Skin of body (tissue), 3 donors: ENCODE measurements at places on chromosomes 3 and 15. TPM values are rescaled to one million over a fixed set of nuclear protein-coding genes. Genes with fewer than 3 reads are reported as not detected.

- no peak for DNase-seq
These were observed 183.4 kb downstream of the ADAMTS17 start for GRCh38 chr15:100158356-100158755.

DNA sequence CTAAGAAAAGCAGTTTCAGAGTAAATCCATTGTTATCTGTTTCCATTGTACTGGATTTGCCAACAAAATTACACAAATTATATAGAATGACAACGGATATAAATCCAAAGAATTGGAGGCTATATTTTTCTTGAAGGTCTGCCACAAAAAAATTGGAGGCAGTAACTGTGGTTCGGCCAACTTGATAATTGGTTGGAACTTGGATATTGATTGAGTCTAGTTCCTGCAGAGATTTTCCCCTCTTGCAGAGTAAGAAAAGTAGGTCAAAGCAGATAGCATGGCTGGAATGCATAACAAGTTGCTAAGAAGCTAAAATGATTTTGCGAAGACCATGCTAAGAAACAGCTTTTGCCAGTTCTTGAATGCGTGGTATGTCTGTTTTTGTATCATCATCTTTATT lies 269.6 kb upstream of the CFAP20DC start:
- peak; percentile 70 for DNase-seq

The PDZRN3 gene
- 66.5 TPM for total RNA-seq

The CEP152 gene
- total RNA-seq, result 9.7 TPM

DNA sequence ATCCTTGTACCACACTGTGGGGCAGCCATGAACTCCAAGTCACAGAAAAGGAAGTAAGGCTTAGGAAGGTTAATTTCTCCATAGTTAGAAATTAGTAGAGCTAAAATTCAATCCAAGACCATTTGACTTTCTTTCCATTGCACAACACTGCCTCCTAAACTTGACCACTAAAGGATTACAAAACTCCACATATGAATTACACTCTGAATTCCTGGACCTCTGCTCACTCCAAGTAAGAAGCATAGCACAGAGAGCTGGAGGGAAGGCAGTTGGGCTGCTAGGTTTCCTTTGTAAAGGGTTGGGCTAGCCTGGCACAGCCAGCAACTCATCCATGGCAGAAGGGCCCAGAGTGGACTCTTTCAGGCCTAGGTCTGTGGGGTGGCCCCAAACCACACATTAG lies 134.4 kb downstream of the MYLK start:
- no peak for DNase-seq

The ABTB1 gene
- total RNA-seq, result 11.5 TPM

DNA sequence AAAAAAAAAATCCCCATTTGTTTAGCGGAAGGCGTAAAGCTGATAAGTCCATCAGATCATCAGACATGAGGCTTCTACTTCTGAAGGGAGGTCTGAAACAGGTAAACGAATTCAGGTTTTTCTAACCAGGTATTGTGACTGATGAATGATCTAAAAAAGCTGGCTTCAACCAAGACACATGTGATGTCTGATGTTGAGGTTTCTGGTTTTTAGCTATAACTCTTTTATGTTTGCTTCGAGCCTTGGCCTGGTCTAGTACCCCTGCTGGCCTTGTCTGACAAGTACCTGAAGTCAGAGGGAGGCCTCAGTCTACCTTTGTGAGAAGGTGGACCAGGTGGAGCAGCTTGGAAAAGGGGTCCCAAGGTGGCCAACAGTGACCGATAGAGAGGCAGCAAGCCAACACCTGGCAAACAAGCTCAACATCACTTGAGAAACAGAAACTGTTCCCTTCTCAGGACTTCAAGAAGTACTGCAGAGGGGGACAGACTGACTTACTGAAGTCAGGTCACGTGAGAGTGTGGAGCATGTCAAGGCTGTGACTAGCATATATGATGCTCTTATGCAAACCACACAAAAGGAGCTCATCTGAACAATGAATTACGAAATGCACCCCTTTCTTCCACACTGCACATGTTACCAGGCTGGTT lies 33.0 kb upstream of the CA12 start:
- DNase-seq, result no peak

The SCAANT1 gene
- total RNA-seq, result not detected

The RAD18 gene
- total RNA-seq, result 18.1 TPM

DNA sequence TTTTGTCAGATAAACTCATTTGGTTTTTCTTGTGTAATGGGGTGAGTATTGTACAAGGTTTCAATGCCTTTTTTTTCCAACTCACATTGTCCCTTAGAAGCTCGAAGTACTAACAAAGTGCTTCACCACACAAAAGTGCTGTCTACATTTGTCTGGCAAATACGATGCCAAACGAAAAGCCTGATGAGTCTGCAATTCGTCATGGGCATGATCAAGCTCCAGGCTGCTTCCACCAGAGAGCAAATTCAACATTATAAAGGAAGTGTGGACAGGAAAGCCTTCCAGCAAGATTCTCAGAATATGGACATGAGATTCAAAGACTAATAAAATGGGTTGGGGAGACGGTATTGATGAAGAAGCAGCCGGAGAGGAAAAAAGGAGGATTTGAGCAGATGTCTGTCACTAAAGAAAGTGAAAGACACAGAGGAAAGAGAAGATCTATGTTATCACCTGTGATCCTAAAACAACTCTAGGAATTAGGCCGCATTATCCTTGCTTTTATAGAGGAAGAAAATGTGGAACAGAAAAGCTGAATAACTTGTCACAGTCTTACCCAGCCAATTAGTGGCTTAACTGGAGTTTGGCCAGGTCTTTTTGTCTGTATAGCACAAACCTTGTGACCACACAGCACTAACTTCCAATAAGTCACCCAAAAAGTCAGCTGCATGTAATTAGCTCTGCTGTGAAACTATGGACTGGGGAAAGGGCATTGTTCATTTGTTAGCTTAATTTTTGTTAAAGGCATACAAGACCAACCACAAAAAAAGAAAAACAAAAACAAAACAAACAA lies 494.8 kb downstream of the FHIT start:
- DNase-seq, result no peak

DNA sequence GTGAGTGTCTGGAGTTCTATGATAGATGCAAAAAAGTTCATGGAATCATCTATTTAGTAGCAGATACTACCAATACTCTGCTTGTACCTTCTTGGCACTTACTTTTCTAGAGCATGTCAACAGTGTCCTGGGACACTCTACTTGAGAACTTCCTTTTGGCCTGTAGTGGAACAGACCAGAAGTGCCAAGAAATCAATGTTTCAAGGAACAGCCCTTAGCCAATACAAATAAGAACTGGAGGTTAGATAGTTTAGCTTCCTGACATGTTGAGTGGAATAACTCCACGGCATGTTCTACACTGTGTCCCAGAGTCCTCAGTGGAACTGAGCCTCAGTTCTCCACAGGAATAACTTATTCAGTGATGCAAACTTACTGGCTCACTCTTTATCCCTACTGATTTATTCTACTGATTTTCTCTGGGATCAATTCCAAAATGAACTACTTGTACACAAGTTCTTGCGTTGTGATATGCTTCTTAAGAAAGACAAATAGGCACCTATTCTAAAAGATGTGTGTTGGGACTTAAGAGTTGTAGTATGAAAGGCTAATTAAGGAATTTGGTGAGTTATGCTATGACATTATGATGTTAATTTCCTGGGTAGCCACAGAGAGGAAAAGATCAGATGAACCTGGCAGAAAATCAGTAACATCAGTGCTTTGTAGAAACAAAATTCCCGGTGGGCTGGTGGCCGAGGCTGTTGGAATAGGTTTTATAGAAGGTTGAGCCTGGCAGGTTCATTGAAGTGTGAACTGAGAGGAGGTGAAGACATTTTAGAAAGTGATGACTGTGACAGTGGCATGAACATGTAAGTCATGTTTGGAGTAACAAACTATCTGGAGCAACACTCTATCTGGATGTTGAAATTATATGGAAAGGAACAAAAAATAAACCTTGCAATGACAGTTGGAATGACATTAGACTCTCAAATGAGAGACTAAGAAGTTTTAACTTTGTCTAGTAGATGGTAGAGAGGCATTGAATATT lies 101.8 kb upstream of the RBMS3 start:
- DNase-seq, result no peak

GRCh38 chr3:31908391-31909097 lies 72.5 kb downstream of the OSBPL10 start:
- no peak for DNase-seq

- DNase-seq, result no peak
These were observed 125.2 kb downstream of the CNTN3 start for GRCh38 chr3:74489050-74489792.

DNA sequence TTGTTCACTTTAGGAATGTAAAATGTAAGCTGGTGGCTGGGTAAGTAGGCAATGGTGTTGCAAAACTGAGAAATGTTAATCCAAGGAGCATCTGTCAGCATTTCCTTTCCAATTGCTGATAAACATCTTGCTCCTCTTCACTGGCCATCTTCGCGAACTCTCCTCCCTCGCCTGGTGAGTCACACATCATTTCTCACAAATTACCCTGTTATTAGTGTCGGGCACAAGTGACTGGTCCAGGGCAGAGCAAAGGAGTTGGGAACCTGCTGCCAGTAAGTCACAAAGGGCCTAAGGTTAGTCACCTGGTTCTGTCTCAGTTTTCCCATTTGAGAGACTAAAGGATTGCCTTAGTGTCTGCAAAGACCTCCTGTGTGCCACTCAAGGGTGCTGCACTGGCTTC lies 13.0 kb downstream of the CERS3 start:
- no peak for DNase-seq

The TFRC gene
- 115 TPM for total RNA-seq
